Karpas-422 (cell line): ENCODE measurements at places on chromosomes 16 and 17. TPM values are rescaled to one million over a fixed set of nuclear protein-coding genes. Genes with fewer than 3 reads are reported as not detected.

DNA sequence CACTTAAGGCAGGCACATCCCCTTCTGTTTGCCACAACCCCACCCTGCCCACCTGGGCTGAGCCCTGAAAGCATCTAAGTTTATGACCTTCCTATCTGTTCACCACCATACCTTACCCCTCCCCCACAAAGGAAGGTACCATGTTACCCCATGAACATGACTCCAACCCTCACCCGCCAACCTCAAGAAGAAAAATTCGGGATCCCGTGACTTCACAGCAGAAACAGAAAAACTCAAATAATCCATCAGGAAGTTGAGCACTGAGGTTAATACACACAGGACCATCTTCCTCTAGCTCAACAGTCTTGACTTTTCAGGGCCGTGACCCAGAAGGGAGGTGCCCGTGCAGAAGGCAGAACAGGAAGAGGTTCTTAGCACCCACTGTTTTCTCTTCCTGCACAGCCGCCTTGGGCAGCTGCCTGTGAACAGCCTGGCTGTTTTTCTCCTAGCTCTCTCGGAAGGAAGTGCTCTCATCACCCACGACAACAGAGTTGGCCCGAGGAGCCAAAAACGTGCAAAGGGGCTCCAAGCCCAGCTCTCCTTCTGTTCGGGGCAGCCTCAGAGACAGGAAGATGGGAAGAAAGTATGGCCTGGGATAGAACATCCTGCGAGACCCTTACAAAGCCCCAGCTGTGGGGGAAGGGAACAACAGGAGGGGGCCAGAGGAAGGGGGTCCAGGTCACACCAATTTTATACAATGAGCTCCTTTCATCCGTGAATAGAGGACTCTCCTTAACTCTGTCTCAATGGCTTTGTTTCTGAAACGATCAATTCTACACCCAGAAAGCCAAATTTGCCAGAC is 101.1 kb downstream of the XYLT1 start:
- H3K4me1 ChIP-seq, result peaks cover 46% of the 10 kb centered on the region
- peak; percentile 68 for DNase-seq
- no peaks in the 10 kb centered on the region for H3K36me3 ChIP-seq
- no peaks in the 10 kb centered on the region for H3K27me3 ChIP-seq

GRCh38 chr17:64240741-64241347 is 22.2 kb downstream of the TEX2 start:
- H3K4me1 ChIP-seq, result no peaks in the 10 kb centered on the region
- H3K4me3 ChIP-seq, result no peak overlapping the region
- no peaks in the 10 kb centered on the region for H3K27me3 ChIP-seq
- no peaks in the 10 kb centered on the region for H3K36me3 ChIP-seq

DNA sequence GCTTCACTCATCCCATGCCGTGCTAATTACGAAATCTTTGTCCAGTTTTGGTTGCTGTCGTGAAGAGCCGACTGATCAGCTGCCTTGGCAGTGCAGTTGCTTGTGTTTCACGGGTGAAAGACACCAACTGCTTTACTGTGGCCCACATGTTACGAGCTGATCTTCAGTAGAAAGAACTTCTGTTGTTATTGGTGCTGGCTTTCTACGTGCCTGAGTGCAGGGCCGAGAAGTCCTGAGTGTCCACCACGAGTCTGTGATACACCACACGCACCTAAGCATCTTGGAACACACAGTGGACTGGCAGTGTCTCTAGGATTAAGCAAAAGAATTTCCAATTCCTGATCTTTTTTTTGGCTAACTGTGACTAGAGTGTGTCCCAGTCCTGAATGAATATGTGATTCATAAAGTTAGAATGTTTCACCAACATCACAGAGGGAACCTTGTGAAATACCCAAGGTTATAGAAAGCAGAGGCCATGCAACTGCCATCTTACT is 70.4 kb upstream of the CLEC18A start:
- H3K4me3 ChIP-seq, result no peak overlapping the region
- H3K27me3 ChIP-seq, result no peaks in the 10 kb centered on the region
- no peak overlapping the region for H3K27ac ChIP-seq

GRCh38 chr16:71754652-71755051 is 30.2 kb upstream of the PHLPP2 start:
- peaks cover 31% of the 10 kb centered on the region; the same call in 1 of the 2 replicates for H3K36me3 ChIP-seq
- no peak for DNase-seq
- H3K27me3 ChIP-seq, result no peaks in the 10 kb centered on the region
- H3K4me3 ChIP-seq, result no peak overlapping the region
- peaks cover 8% of the 10 kb centered on the region for H3K4me1 ChIP-seq

DNA sequence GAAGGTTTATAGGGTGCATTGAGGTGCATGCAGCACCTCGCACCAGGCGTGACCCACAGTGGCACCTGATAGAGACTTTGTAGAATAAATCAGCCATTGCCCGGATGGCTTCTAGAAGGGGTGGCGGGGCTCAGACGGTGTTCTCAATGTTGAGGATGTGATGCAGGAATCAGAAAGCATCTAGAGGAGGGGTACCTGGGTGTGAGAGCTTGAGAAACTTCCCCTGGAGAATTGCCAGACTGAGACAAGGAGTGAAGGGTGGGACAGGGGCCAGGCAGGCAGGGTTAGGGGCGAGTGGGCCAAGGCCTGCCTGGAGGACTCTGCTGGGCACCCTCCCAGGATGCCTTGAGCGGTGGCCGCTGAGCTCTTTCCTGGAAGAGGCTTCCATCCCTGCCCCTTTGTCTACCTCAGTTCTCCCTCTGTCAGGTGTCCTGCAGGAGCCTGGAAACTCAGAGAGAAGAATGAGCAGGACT is 9.3 kb upstream of the ADGRG1 start:
- DNase-seq, result no peak
- H3K4me1 ChIP-seq, result no peaks in the 10 kb centered on the region
- H3K27me3 ChIP-seq, result no peaks in the 10 kb centered on the region
- no peak overlapping the region for H3K4me3 ChIP-seq
- H3K36me3 ChIP-seq, result no peaks in the 10 kb centered on the region

GRCh38 chr16:78256686-78257375 is 157.4 kb downstream of the WWOX start:
- no peaks in the 10 kb centered on the region for H3K27me3 ChIP-seq
- no peak overlapping the region for H3K27ac ChIP-seq
- no peaks in the 10 kb centered on the region for H3K4me1 ChIP-seq
- DNase-seq, result no peak

The KRT13 gene
- total RNA-seq, result not detected in 2 replicates

The UNC13D gene
- total RNA-seq, result 30.9 and 52.5 TPM in 2 replicates

DNA sequence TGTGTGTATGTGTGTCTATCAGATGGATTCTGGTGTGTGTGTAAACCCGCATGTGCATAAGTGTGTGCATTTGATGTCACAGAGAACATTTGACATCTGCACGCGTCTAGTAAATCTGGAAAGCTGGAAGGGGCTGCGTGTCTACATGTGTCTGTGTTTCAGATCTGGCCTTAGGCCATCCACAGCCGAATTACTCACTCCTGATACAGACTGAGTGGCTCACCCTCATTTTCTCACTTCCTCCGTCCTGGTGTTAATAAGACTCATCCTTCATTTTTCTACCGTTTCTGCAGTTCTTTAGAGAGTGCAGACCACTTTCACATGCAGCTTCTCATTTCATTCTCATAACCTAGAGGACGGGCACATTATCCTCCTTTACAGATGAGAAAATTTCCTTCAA is 491.6 kb downstream of the CDH13 start:
- no peak overlapping the region for H3K27ac ChIP-seq
- H3K36me3 ChIP-seq, result no peaks in the 10 kb centered on the region
- no peak for DNase-seq
- H3K4me1 ChIP-seq, result peaks cover 18% of the 10 kb centered on the region
